ENCODE measurements at places on chromosomes 13 and 19.
A peak's percentile ranks its signal among the peaks of the same experiment; 100 is the strongest.

- no peak for DNase-seq
Observed at GRCh38 chr19:36151144-36152018, 866 bp downstream of the COX7A1 start.

- no peak for DNase-seq
Observed at GRCh38 chr19:37218592-37218935, 550 bp downstream of the ZNF383 start.

DNA sequence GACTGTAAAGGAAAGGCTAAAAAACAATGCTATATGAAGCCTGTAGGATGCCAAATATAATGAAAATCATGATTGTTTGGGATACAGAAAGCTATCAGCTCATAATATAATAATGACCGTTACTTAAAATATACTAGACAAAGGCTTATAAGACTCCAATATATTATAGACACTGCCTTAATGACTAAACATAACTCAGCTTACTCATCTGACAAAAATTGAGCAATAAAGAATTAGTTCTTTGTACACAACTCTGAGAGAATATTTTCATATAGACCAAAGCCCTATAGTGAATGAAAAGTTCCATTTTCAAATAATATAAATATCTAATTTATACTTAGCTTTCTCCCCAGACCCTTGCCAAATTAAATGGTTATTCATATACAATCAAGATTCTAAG lies 283.3 kb downstream of the DIAPH3 start:
- DNase-seq = no peak

GRCh38 chr13:114054264-114054663 lies 78.2 kb downstream of the RASA3 start:
- no peak for DNase-seq

DNA sequence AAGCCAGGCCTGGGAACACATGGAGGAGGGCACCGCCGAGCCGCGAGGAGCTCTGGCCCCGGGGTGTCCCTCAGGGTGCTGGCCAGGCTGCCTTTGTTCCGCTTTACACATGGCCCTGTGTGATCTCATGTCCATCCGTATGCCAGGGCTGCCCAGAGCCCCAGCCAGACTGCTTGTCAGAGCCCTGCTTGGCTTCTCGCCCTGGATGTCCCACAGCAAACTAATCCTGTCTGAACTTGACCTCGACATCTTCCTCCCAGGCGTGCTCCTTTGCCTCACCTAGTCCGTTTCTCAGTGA lies 14.3 kb downstream of the BCKDHA start:
- DNase-seq = no peak

DNA sequence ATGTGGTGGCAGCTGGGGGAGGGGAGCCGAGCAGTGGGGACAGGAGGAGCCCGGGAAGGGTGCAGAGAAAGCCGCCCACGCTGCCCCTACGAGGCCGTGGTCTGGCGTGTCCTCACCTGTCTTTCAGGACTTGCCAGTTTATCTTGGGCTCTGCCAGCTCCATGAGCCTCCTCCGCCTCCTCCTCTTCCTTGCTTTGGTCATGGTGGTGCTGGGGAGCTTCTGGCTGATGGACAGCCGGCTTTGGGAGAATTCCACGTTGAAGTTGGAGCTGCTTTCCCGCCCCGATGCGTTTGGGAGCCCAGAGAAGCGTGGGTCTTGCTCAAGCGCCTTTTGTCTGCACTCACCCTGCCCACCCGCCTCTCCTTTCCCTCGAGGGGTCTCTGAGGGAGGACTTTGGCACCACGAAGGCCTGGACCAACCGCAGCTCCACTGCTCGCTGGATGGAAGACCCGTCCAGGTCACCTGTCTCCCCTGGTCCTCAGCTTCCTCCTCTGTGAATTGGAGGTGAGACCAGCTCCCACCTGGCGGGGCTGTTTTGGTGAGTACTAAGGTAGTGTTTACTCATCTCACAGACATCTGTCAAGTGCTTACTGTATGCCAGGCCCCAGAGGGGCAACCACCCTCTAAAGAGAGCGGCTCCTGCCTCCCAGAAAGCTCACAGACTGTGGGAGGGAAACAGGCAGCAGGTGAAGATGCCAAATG lies 29.7 kb upstream of the MIER2 start:
- DNase-seq = no peak

- no peak for DNase-seq
Observed at GRCh38 chr13:111021270-111021669, 93.8 kb upstream of the ARHGEF7 start.

DNA sequence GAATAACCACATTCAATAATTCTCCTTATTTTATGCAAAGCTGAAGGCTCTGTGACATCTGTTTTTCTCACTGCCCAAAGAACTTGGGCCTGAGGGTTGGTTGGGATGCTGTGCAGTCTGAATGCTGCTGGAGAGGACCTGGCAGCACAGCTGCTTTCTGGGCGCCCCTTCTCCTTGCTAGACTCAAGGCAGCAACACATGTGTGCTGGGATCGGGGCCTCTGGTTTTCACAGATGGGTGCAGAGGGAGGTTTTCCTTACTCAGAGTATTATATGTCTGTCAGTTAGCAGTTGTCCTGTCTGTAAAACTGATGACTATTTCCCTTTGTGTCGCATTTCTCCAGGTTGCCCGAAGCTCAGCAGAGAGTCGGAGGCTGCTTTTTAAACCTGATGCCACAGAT lies 53.2 kb upstream of the TEX29 start:
- DNase-seq = no peak

DNA sequence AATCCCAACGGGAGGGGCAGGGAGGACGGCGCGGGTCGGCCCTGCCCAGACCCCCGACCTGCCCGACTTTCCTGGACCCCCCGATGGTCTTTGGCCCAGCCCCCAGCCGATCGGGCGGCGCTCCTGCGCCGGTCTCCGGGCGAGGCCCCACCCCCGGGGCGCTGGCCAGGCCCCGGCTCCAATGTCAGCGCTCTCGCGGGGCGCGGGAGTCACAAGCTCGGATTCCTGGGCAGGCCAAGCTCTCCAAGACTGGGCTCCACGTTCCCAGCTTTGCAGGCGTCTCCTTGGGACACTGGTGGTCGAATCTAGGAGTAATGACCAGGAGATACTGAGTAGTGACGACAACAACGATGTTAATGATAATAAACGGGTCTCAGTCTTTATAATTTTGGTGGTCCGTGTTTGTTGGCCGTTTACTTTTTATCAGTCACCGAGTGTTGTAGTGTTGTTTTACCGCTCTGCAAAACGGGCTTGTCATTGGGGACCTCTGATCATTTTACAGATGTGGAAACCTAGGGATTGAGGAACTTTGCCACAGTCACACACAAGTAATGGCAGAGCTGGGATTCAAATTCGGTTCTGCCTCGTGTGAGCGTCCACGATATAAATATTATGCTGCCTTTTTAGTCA lies 545 bp downstream of the RAD23A start:
- DNase-seq = peak; percentile 59

GRCh38 chr13:99432609-99433542 lies 68.4 kb upstream of the TM9SF2 start:
- peak; percentile 75 for DNase-seq

GRCh38 chr13:106680796-106681472 lies 113.0 kb upstream of the ARGLU1 start:
- no peak for DNase-seq

GRCh38 chr19:29003641-29004409 lies 209.1 kb downstream of the UQCRFS1 start:
- no peak for DNase-seq

DNA sequence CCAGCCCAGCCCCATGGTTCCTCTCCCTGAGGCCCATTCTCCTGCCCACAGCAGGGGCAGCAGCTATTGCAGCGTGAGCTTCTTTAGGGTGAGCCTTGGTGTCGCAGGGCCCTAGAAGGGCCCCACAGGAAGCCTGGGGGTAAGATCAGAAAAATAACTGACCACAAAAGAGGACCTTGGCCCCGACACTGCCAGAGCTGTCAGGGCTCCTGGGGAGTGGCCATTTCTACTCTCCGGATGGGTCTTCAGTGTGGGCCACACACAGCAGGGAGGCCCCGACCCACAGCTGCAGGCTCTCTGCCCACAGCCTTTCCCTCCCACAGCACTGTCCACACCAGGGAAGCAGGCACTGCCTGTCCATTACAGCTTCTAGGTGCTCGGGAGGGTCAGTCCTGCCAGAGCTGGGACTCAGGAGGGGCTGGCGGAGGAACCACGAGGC lies 3.5 kb upstream of the SIGLEC8 start:
- DNase-seq = no peak

- no peak for DNase-seq
Observed at GRCh38 chr13:87878706-87879105, 207.5 kb downstream of the SLITRK5 start.

DNA sequence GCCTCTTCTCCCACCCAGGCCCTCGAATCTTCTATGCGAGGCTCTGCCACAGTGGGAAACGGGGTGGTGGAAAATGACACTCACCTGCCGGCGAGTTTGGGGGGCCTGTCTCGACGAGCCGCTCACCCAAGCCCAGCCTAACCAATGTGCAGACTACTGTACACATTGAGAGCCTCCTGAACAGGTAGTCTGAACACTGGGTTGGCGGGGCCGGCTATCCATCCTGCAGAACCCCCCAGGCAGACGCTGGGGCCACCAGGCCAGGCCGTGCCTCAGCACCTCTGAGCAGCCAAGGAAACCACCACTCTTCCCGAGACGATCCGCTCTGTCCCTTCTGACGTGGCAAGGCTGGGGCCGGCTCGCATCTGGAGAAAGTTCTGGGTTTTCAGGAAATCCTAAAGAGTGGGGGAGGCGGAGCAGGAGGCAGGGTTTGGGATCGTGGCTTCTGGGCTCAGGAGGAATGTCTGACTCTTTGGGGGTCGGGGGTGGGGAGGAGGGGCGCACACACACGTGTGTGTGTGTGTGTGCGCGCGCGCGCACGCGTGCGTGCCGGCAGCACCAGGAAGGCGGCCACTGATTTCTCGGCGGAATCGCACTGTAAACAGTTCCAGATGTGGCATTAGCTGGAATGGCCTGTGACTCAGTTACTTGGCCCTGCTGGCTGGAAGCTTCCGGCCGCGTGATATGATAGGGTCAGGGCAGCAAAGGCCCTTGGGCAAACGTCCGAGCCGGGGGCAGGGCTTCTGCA lies 18.5 kb downstream of the TMED1 start:
- DNase-seq = no peak

DNA sequence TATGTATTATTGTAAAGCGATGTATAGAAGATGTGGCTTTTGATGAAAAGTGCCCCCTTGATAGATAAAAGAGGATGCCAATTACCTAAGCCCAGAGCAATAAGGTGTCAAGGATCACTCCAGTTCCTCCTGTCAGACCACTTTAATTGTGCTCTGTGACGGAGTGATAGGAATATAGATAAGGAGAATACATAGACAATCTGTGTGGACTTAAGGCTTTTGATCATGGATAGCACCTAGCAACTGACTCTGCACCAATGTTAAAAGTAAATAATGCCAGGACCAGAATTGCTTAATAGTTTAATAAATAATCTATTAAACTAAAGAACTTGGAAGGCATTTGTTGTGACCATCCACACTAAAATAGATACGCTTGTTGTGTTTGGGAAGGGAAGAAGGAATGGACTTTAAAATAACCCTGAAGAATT lies 390.7 kb upstream of the ARGLU1 start:
- DNase-seq = no peak

GRCh38 chr13:43023289-43023963 lies at the start of gene DNAJC15:
Gene DNAJC15, plus strand, starts transcription at chr13:43023586. Its CDS starts 41 bp downstream, at chr13:43023627.
- DNase-seq = peak; percentile 59

DNA sequence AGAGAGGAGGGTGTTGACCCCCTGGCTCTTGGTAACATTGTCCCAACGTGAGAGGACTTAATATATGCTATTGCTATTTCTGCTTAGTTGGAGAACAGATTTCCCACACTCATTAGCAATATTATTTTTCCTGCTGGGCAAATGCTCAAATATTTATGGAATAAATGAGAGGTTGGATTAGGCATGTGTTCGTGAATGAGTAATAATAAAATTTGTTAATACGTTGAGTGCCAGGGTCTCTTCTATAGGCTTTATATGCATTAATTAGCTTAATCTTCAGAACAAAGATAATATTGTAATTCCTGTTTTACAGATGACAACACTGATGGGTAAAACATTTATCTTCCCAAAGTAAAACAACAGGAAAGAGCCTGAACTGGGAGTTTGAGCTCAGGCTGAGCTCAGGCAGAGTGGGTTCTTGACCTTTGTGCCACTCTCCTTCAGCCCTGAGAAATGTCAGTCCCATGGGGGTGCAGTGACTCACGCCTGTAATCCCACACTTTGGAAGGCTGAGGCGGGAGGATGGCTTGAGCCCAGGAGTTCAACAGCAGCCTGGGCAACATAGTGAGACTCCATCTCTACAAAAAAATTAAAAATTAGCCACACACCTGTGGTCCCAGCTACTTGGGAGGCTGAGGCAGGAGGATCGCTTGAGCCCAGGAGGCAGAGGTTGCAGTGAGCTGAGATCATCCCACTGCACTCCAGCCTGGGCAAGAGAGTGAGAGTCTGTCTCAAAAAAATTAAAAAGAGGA lies 1.2 kb downstream of the ZNF233 start:
- no peak for DNase-seq

GRCh38 chr19:10070730-10071446 lies 15.2 kb upstream of the SHFL start:
- DNase-seq = no peak

GRCh38 chr19:23587546-23587945 lies 99.5 kb downstream of the ZNF675 start:
- no peak for DNase-seq

- no peak for DNase-seq
Observed at GRCh38 chr13:61850794-61851193, 435.1 kb upstream of the PCDH20 start.

GRCh38 chr19:35673121-35673804 lies 6.9 kb downstream of the UPK1A start:
- DNase-seq = peak; percentile 50

DNA sequence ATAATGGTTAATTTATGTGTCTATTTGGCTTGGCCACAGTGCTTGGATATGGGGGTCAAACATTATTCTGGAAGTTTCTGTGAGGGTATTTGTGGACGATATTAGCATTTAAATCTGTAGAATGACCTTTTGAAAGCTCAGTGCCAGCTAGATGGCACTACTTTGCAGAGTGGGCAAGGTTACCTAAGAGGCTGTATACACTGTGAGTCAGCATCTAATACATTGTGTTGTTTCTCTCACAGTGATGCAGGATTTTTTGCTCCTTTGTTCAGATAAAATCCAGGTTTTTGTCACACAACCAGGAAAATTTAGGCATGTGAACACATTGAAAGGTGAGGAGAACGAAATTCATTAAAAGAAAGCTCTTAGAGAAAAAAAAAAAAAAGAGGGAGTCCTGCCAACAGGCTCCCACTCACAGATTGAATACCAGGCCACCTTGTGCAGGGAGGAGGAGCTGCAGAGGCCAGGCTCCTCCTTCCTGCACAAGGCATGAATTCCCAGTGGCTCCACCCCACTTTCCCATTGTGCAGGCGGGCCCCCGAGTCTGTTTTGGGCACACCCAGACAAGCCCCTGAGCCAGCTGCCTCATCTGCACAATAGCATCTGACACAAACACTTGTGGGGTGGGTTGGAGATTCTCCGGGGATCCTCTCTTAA lies 551.0 kb upstream of the ATXN8OS start:
- no peak for DNase-seq

All from CD4-positive, CD25-positive, alpha-beta regulatory T cell (primary cell).